Activated naive CD4-positive, alpha-beta T cell treated with Interleukin-2 at 50 U/mL for 16 hours (primary cell): ENCODE measurements at places on chromosomes 1 and 21.

GRCh38 chr1:171739656-171740055, 2.2 kb downstream of the VAMP4 start:
- no peak for DNase-seq

GRCh38 chr1:26790551-26790953, 2.8 kb downstream of the PIGV start:
- DNase-seq, result no peak

GRCh38 chr1:244218220-244218619, 167.1 kb downstream of the ZBTB18 start:
- no peak for DNase-seq

DNA sequence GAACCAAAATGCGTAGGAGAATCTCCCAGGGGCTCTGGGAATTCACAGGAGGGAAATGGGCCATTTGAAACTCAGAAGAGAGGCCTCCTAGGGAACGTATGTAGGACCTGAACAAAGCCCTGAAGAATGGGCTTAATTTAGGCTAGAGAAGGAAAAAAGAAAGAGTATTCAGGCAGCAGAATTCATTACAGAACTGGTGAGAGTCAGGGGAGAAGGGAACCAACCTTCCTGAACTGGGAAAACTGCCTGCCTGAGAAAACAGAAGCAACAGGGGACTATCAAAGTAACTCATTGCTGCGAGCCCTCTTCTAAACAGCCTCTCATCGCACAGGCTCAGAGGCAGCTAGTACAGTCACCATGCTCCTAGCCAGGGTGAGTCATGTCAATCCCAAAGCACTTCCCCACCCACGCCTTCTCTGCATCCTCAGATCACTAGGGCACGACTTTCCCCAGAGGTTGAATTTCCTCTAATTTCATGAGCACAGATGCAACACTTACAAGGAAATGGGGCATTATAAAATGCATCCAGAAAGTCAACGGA, 98.1 kb downstream of the ADSS2 start:
- no peak for DNase-seq

DNA sequence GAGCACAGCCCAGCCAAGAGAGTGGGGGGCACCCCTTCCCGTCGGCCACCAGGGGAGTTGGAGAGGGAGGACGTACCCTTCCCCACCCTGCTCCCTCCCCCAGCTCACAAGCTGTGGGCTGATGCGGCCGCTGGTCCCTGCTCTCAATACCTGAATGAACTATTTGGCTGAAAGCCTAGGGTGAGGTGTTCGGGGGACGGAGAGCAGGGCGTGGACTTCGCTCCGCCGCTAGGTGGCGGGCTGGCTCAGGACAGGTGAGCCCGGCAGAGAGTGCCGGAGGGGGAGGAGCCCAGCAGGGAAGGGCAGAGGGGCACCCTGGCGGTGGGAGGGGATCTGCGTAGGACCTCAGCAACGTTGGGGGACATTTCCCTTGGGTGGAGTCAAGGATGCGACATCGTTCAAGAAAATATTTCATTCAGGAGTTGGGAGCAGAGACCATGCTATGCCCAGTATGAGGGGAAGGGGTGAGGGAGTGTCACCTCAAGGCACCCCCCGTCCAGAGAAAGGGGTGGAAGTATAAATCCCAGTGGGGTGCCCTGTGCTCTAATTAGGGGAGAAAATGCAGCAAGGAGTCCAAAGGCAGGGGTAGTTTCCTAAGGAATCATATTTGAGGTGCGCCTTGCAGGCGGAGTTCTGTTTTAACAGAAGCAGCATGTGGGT, 12.0 kb upstream of the RHBG start:
- DNase-seq, result peak; percentile 53

DNA sequence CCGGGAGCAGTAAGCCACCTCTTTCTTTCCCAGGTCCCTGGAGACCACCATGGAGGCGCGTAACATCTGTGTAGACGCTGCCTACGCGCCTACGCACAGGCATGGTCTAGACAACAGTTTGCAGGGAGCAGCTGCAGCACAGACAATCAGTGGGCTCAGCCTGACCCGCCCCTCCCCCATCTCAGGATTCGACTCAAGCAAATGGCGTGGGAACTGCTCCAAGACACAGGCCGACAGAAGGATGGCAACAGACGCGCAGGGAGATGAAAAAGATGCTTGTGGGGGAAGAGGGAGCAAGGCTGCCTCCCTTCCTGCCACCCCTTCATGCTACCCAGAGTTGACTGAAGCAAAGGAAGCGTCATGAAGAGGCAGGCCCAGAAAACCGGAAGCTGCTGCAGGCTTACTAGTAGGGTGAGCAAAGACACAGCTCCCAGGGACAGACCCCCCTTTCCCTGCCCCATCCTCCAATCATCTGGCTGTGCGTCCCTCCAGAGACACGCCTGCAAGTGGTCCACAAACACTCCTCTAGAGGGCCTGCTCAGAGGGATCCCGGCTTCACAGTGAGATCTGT, 19.5 kb downstream of the STK40 start:
- peak; percentile 40 for DNase-seq

GRCh38 chr1:167659881-167660280, 29.8 kb downstream of the RCSD1 start:
- DNase-seq, result no peak

GRCh38 chr1:87329526-87330056, 911 bp downstream of the LMO4 start:
- no peak for DNase-seq
